ENCODE measurements at places on chromosomes 5 and 9.

DNA sequence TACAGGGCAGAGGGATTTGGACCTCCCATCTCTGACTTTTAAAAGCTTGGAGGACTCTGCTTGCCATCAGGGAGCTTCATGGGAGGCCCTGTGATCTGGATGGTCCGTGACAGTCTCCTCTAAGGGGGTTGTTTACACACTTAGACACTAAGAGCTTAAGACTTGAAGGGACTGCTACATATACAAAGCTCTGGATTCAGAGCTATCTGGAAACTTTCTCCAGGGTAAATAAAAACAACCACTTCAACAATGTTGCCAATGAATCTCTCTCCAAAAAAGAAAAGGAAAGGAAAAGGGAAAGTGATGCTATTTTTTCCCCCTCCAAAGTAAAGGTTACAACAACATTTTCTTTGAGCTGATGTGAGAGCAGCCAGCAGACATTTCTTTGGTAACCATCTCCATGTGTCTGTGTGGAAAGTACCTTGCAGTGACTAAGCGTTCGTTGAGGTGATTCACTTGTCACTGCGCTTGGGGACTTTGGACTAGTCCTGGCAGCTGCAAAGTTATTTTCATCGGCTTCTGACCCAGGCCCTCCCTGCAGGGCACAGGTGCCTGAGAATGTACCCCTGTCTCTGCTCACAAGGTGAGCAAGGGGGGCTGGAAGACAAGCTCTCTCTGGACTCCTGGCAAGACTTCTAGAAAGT is 262.1 kb upstream of the KLF4 start:
- DNase-seq = no peak

DNA sequence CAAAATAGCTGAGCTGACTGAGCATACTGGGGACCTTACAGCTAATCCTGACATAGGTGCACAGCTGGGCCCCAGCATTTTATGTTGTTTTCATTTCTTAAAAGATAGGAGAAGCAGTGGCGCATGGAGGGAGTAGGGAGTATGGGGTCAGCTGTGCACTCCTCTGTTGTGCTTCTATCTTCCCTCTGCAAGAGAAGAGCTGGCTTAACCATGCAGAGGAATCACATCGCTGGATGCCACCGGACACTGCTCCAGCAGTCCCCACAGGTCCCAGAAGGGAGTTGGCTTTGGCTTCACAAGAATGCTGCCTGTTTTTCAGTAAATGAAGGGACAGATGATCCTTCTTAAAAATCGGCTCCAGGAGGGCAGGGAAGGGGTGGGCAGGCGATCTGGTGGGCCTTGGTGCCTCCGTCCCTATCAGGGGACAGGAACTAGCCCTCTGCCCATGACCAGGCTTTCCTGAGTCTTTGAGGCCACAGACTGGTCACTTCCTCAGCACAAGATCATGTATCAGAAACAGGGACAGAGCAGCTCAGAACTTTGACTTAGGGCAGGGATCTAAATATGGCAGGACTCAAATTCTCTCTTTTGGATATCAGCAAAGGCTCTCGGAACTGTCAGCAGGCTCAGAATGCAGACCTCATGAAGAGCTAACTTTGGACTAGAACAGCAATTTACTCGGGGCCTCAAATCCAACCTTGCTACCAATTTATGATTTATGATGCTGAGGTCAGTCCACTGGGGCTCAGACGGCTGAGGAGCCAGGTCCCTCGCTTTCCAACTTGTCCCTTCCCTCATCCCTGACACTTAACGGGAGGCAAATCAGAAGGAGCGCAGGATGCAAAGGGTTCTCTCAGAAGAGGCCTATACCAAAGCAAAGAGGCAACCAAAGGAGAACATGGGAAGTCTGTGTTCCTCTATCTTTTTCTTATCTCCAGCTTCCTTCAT is 47.2 kb downstream of the MARCHF3 start:
- no peak for DNase-seq

DNA sequence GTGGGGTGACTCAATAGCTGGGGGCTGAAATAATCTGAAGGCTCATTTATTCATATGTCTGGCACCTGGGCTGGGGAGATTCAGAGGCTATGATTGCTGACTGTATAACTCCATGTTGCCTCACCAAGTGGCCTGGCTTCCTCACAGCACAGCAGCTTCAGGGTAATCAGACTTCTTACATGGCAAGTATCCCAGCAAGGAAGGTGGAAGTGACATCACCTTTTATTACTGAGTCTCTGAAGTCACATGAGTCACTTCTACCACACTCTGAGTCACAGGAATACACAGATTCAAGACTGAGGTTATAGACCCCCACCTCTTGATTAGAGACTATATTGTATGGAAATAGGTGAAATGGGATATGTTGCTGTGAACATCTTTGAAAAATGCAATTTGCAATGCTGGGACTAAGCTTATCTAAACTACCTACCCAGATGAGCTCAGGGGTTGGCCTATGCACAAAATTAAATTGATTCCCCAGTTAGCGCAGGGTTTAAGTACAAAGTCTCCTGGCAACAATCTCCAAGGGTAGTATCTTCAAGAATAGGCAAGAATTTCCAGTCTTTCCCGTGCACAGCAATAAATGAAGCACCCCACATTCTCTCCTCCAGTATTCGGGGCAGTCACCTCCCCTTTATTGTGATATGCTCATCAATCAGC is 553.1 kb downstream of the LRRC70 start:
- DNase-seq = no peak

GRCh38 chr5:85017261-85017660 is 632.6 kb upstream of the EDIL3 start:
- DNase-seq = no peak

- DNase-seq = no peak
Measured at GRCh38 chr5:112915831-112916230, 6.2 kb downstream of the REEP5 start.

DNA sequence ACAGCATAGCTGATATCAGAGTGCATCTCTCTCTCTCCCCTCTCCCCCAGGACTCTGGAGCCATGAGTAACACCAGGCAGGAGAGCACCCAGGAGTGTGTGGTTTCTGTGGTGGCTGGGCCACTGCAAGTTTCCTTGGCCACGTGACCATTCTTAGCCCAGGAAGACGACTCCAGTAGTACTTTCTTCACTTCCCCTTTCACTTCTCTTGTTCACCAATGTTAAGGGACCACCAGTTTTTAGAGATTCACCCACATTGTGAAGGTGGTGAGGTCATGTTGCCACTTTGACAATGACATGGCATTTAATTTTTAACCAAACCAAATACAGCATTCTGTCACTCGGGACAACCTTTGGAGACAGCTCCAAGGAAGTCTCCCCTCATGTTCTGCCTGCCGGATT is 17.9 kb upstream of the DAPK1 start:
- peak; percentile 41 for DNase-seq

DNA sequence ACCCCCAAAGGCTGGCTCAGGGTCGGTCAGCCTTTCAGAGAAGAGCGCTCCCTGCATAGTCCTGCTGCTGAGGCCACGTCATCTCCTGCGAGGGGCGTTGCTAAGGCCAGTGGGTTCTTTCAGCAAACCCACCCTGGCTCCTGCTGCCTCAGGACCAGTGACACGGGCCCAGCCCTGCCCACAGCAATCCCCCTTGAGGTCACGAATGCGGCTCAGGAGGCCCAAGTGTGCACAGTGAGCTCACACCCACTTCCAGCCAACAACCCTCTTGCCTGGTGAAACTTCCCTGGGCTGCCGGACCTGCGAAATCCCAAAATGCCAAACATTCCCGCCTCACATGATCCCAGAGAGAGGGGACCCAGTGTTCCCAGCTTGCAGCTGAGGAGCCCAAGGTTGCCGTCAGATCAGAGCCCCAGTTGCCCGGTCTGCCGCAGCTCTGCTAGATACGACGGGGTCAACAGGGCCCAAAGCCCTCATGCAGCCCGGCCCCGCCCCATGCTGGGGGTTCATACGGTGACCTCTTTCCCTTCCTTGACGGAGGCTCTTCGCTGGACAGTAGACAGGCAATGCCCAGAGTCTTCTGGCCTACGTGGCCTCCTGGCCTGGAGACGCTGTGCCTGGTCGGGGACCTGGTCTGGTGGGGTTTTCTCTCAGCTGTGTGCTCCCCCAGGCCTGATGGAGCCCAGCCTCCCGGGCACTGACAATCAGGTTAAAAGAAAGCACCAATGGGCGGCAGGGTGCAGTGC is 116.4 kb upstream of the COL5A1 start:
- DNase-seq = no peak

GRCh38 chr9:110900917-110901316 is 137.4 kb downstream of the LPAR1 start:
- no peak for DNase-seq

DNA sequence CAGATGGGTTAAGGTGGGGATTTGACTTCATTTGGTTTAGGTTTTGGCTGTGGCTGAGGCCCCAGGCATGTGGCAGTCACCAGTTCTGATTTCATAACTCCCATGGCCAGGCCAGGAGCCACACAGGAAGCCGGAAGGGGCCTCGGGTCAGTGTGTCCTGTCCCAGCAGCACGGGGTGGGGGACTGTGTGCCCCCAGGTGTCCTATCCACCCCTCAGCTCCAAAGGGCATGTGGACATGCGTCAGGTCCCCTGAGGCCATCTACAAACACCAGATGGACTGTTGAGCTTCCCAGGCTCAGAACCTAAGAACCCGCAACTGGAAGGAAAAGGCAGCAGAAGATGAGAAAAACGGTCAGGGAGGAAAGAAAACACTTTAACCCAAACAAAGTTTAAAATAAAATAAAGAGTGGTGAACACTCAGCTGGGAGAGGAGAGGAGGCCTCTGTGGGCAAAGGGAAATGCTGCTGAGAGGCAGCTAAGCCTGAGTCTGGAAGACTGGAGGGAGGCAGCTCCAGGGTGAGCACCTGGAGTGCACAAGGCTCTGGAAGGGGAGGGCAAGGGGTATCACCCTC is 260.8 kb downstream of the AUH start:
- DNase-seq = no peak

DNA sequence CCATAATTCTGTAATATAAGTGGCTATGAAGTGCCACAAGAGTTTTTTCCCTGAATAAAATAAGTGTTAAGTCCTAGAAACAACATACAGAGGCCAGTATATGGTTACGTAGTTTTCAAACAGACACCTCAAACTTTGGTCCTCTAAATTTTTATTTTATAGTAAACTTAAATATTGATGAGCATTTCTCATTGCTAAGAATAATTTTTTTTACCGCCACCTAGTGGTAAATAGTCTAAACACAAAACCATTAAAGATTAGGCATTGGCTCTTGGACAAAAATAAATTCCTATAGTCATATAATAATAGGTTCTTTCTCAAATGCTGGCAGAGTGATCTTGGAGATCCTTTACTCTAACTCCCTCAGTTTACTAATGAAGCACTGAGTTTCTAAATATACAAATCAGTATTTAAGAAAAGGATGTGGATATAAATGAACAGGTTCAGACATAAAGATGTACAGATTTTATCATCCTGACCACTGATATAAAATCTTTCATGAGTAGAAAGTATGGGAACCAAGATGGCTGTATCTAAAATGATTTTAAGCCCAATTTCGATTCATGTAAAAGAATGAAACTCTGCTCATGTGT is 136.2 kb downstream of the FANCC start:
- DNase-seq = peak; percentile 68

DNA sequence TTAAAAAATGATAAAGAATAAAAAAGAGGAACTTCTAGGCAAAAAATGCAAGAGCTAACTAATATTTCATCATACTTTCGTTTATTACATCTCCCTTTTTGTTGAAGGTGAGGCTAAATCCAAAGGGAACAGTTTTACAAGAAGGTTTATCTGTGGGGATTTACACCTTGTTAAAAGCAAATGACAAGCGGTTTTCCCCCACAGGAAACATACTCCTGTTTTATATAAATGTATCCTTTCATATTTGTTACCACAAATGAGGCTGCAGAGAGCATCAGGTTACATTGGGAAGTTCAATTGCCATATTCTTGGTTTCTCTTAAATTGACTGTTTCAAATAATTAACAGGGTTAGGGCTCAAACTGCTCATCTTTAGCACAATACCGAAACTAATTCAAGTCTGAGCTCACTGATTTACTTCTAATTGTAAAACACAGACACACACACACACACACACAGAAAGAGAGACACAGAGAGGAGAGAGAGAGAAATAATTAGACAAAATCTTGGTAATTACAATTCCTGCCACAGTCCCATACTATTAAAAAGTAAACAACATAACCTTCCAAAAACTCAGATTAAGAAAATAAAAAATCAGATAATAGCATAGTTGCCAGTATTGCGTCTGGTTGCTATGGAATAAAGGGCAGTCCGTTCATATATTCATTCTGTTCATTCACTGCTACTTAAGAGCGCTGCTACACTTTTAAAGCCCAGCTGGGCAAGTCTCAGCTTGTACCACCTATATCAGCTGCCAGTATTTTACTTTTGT is 17.1 kb downstream of the RFX3 start:
- peak; percentile 76 for DNase-seq

DNA sequence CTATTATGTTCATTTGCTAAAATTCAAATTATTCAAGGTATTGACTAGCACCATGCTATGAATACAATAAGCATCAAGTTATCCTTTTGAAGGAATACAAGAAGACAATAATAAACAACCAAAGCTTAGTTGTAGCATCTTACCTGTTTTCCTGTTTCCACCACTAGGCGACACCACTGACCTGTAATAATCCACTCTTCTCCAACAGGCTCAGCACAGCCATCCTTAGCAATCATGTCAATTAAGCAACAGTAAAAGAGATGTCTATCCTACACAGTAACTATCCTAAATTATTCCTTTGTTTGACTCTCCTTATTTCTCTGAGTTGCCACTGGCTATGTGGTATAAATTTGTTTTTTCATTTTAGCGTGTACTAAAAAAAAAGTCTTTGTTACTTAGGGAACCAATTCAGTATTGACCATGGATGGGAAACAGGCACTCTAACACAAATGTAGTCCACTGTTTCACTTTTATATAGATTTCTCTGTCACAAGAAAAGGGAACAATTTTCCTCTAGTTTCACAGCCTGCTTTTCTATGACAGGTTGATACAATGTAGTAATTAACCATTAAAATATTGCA is 46.2 kb downstream of the PCA3 start:
- DNase-seq = peak; percentile 82

DNA sequence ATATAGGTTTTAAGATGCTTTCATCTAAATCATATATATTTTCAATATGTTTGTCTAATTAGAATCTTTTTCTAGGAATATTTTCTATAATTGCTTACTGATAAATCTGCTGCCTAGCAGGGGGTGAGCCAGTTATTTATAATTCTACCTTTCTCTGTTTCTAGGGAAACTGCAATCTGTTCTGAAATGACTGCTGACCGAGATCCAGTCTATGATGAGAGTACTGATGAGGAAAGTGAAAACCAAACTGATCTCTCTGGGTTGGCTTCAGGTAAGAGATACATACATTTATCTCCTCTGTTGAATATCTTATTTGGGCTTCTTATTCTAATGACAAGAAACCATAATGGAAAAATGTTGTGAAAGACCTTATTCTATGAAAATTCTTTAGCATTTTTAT is 127.3 kb downstream of the XRCC4 start:
- no peak for DNase-seq
